Iris pigment epithelial cell (primary cell): ENCODE measurements at places on chromosomes 7 and 10.
A peak's percentile ranks its signal among the peaks of the same experiment; 100 is the strongest.

- peak; percentile 70 for DNase-seq
Observed at GRCh38 chr7:142776206-142776844, 5.6 kb downstream of the PRSS2 start.

DNA sequence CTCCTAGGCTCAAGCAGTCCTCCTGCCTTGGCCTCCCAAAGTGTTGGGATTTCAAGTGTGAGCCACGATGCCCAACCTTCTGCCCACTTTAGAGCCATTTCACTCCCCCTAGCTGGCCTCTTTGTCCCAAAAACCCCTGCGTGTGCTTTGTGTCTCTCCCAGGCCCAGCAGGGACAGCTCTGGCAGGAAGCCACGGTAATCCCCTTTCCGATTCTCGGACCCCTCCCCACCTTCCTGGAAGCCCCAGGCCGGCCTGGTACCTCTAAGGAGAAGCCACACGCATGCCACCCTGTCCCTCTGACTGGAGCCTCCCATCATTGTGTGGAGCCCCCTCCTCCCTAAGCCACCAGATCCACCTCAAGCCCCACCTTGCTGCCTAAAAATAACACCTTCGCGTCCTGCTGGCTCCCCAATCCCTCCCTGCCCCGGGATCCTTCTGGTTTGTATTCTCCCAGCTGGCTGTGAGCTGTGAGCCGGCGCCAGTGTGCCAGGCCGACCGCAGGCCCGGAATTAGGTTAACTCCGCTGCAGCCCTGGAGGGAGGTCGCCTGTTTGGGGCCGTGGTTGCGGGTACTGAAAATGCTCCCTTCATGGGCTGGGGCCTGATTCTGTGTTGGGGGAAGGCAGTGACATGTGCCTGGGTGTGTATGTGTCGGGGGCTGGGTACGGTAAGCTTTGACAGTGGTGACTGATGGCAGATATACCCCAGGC, 16.4 kb upstream of the SRRM3 start:
- no peak for DNase-seq

GRCh38 chr7:93574269-93574645, 267 bp downstream of the CALCR start:
- no peak for DNase-seq

DNA sequence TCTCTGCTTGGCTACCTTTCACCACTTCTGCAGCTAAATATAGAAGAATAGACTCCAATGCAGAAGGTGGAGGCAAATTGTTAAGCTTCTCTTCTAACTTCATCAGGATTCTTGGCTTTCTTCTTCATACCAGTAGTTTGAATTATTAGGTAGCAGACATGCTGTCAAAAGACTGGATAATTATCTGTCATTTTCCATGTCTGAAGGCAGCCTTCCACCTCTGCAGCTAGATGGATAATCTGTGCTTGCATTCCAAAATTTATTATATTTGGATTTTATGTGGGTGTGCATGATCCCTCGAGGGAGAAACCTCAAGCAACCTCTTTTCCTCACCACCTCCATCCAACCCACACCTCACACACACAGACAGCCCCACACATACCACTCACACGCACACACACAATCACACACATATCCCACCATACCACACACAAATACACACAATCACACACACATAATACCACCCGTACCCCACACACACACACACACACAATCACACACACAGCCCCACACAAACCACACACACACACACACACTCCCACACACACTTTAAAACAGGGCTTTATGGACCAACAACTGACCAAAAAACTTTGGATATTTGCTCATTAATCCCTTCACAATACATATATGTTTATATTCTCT, 145.0 kb downstream of the C7orf25 start:
- no peak for DNase-seq

- no peak for DNase-seq
Observed at GRCh38 chr10:5468262-5469106, 30.9 kb downstream of the CALML5 start.

GRCh38 chr10:124715439-124715838, 28.7 kb downstream of the FAM53B start:
- no peak for DNase-seq

DNA sequence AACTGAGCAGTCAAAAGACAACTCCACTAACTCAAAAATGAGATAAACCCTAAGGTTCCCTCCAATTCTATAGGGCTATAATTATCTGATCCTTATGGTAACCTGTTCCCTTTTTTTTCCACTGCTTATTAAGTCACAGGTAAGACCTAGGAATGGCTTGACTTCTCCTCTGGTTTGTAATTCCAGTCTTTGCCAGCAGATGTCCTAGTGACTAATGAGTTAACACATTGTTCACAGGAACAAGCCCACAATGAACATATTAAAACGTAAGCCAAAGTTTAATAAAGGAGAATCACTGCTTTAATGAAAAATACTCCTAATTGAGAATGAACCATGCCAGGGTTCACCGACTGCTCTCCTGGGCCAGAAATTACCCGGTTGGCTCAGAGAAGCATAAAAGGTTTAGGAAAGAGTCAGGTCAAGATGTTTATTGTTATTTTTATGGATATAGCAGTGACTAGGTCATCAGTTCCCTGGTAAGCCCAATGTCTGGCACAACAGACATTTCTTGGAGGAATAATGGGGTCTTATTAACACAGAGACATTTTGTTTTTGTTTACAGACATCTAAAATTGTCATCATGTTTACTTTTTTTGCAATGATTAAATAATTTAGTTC, 120.1 kb downstream of the ELAPOR2 start:
- peak; percentile 68 for DNase-seq

DNA sequence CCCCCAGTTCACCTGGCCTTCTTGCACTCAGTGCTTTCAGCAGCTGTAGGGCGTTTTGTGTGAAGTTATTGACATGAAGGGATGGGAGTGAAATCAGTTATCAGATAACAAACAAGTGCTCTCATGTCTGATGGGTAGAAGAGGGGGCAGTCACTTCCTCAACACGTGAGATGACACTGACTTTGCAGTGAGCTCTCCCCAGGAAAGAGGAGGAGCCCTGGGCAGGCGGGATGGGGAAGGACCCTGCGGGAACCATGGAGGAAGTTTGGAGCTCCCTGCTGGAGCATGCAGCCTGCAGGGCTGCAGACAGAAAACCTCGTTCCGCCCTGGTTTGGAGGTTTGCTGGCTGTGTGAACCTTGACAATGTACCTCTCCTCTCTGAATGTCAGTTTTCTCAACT, 38.7 kb downstream of the GPR26 start:
- DNase-seq = no peak

DNA sequence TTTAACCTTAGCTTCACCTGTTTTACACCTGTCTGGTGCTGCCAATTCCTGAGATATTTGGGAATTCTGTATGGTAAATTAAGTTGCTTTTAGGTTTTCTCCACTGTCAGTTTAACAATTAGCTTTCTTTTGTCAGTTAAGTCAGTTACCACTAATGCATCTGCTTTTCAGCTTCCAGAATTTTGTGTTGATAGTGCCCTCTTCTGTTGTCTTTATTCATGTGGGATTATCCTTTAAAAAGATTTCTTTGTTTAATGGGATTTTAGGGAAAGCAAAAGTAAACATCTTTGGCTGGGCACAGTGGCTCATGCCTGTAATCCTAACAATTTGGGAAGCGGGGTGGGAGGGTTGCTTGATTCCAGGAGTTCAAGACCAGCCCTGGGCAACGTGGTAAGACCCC, 8.1 kb downstream of the TFAM start:
- DNase-seq = peak; percentile 25

DNA sequence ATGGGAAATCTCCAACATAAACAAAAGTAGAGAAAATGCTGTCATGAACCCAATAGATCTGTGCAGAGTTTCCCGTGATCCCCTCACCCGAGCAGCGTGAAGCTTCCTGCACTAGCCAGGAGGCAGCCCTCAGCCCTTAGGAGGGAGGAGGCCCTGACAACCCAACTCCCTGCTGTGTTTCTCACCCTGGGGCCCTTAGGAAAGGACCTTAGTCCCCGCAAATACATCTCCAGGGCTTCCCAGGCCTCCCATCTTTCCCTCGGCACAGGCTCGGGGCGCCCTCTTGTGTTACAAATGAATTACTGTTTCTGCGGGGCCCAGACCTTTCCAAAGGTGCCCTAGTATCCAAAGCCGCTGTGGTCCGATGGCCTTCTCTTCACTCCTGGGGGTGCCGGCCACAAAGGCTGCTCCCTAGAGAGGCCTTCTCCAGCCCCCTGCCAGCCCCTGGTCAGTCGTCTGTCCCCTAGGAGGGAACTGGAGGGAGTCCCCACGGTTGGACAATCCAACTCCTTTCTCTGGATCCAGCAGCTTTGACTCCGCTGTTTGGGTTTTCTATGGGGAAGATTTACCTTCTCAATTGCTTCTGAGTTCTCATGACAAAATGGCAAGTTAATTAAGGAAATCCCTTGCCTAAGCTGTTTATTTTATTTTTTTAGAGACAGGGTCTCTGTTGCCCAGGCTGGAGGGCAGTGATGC, 49.9 kb upstream of the SH2B2 start:
- peak; percentile 57 for DNase-seq

GRCh38 chr7:75623390-75624133, 115.2 kb downstream of the HIP1 start:
- no peak for DNase-seq

GRCh38 chr7:22992874-22993840, 20.8 kb downstream of the HYCC1 start:
- DNase-seq = no peak

DNA sequence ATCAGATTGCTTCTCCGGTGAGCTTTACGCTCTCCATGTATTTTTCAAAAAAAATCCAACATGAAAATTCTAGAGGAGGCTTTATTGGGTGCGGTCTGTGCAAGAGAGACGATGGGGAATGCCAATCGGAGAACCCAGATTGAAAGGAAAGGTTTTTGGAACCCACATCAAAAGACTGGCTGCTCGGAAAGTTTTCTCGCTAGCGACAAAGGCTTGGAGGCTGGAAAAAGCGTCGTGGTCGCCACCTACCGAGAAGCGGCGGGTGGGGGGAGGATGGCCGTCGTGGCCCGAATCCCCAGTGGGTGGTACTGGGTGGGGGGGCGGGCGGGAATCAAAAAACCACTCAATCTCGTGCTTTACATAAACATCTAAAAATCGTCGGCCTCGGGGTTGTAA, 1.1 kb upstream of the GTF2I start:
- DNase-seq = no peak

DNA sequence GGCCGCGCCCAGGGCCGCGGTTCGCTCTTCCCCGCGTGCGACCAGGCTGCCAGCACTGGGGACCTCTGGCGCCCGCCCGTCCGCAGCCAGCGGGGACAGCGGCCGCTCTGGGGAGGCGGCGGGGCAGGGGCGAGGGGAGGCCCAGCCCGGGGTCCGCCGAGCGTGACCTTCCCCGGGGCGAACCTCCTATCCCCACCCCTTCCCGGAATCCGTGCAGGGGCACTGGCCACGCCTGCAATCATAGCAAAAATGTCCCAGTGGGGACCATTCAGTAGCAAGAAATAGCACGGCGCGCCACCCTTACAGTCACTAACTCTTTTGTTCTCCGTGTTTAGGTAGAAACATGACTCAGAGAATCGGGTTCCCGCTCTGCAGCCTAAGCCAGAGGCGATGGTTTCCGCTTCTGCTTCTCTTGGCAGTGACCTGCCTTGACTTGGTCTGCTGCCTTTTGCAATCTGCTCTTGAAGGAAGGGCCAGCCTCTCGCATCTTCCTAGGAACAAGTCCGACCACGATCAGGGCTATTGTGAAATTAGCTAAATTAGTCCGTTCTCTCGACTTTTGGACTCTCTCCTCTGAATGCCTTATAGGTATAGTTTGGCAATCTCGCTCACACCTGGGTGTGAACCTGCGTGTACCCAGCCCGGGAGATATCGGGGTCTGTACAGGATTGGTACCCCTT, 79.3 kb upstream of the ACBD5 start:
- peak; percentile 58 for DNase-seq
